ENCODE measurements at places on chromosomes 11 and 22.

- no peak for DNase-seq
Measured at GRCh38 chr22:41216984-41217383, 11.9 kb downstream of the L3MBTL2 start.

GRCh38 chr11:74485868-74486267 is 7.7 kb downstream of the LIPT2 start:
- no peak for DNase-seq

- DNase-seq, result no peak
Measured at GRCh38 chr11:93288079-93288478, 42.5 kb upstream of the DEUP1 start.

DNA sequence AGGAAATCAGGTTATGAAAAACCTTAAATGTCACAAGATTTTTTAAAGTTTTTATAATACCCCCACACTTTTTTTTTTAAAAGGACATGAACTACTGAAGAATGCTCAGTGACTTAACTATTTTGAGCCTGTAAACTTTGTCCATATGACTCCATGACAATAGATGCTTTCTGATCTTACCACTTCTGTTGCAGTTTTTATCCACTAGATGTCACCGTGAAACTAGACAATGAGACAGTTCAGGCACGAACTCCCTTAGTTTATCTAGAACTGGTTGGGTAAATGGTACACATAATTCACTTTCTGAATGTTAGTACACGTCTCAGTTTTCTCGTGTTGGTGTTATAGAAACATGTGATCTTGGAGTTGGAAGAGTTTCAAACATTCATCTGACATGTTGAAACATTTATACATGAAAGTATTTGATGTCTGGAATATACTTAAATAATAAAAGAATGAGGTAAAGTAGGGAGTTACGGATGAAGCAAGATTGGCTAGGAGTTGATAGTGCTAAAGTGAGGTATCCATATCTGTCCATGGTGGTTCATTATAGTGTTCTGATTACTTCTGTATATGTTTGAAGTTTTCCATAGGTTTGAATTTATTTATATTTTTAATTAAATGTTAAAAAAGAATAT is 8.1 kb downstream of the CCDC15 start:
- peak; percentile 89 for DNase-seq

- no peak for DNase-seq
Measured at GRCh38 chr11:37613031-37613430, 1015.0 kb upstream of the RAG2 start.

DNA sequence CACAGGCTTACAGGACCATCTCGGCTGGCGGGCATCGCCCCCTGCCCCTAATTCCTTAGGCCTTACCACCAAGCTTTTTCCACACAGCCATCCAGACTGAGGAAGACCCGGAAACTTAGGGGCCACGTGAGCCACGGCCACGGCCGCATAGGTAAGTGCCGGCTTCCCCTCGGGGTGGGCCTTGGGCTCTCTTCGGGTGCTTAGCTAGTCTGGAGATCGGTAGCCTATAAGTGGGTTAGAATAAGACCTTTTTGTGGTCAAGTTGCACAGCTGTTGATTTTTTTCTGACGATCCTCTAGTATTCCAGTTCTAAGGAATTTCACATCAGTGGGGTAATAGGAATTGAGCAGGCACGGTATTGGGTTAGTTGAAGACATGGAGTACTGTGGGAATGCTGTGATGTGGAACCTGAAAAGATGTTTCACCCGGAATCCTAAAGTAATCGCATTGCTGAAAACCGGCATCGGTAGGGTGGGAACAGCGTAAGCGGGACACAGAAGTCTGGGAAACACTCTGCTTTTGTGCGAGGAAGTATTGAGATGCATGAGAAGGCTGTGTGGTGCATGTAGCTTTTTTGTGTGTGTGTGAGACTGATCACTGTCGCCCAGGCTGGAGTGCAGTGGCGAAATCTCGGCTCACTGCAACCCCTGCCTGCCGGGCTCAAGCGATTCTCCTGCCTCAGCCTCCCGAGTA is 669 bp downstream of the RPL27A start:
- peak; percentile 31 for DNase-seq

DNA sequence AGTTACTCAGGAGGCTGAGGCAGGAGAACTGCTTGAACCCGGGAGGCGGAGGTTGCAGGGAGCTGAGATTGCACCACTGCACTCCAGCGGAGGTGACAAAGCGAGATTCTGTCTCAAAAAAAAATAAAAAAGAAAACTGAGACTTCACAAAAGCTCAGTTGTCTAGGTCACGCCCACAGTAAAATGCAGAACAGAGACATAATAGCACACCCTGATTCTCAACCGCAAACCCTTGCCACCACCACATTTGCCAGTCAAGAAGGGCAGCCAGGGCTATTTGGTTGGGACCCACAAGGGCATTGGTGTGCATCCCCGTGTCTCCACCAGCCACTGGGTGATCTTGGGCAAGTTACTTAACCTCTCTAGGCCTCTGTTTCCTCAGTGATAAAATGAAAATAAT is 25.4 kb downstream of the CREB3L1 start:
- no peak for DNase-seq

All from adipocyte (in vitro differentiated cells).